Activated CD8-positive, alpha-beta memory T cell treated with anti-CD3 and anti-CD28 coated beads for 24 hours (primary cell): ENCODE measurements at places on chromosomes 5 and 9.

GRCh38 chr5:68071282-68071632, 144.3 kb upstream of the PIK3R1 start:
- no peak for DNase-seq

DNA sequence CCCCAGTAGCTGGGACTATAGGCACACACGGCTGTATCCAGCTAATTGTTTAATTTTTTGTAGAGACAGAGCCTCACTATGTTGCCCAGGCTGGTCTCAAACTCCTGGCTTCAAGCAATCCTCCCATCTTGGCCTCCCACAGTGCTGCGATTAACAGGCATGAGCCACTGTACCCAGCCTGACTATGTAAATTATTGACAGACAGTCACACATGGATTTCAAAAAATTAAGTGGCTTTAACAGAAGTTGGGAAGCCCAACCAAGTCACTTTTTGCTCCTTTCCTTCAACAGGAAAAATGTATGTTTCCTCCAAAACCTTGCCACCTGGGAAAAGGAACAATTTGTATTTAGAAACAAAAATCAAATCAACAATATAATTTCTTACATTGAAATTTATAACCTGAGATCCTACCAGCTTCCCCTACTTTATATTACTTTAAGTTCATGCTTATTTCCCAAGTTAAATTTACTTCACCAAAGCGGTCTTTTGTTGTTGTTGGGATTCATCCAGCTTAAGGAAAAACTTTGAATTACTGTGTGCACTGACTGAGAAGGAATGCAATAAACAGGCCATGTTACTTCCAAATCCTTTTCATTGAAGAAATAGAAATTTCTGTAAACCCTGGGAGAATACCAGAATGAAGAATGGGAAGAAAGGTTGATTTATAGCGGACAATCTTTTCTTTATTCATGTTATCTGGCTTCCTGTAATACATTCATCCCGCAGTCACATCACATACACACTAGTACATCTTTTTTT, 8.6 kb downstream of the PCA3 start:
- no peak for DNase-seq

GRCh38 chr9:19127871-19128500, 694 bp upstream of the PLIN2 start:
- DNase-seq = peak; percentile 79

GRCh38 chr5:141431286-141431685, 979 bp downstream of the PCDHGA12 start:
- no peak for DNase-seq

- no peak for DNase-seq
These were observed 25.7 kb upstream of the ENTREP1 start for GRCh38 chr9:69299315-69299714.

DNA sequence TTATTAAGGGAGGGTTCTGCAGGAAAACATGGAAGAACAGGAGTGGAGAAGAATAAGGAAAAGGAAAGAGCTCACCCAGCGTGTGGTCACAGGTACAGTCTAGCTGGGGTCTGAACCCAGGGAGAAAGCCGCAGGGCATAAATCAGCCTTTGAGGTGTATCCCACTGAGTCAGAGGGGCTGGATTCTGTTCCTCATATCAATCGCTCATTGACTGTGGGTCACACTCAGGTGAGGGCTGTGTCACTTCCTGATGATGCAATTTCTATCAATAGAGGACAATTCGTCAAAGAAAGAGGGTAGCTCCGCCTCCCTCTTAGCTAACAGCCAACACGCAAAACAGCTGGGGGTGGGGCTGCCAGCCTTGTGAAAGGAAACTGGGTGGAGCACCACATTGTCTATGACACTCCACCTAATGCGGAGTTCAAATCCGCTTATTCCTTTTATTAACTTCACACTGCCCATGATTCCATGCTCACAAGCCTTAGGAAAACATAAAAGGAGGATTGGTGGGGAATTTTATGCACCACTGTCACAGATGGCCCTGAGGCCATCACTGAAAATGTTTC, 176.2 kb downstream of the ICE1 start:
- no peak for DNase-seq

DNA sequence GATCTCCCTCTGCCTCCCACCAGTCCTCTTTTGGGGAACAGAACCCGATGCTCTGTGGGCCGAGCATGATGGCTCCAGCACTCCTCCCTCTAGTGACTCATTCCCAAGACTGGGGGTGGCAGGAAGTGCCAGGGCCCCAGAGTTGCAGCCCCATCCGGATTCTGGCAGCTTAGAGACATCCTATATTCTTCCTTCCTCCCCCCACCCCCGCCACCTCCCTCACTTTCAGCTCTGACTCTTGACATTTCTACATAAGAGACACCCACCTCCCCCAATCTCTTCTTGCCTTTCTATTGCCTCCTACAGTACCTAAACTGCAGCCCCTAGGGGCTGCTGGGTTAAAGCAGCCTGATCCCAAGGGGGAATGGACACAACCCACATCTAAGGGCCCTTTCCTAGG, 47.1 kb upstream of the MATR3 start:
- peak; percentile 69 for DNase-seq

DNA sequence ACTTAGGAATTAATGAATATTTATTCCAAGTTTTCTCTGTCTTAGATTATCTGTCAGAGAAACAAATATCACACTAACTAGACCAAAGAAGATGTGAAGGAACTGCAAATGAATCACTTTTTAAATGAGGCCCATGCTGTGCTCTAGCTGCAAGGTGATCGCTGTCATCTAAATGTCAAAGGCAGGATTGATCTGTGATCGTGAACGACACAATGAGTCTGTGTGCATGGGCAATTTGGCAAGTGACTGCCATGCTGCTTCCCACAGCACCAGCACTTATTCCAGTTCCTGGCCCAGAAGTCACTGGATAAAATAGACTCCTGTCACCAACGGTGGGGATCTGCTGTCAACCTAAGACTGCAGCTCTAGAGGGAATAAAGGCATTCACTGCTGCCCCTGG, 141.2 kb downstream of the TRIM36 start:
- no peak for DNase-seq

- DNase-seq = no peak
These were observed 228.9 kb upstream of the MVB12B start for GRCh38 chr9:126097679-126098078.

DNA sequence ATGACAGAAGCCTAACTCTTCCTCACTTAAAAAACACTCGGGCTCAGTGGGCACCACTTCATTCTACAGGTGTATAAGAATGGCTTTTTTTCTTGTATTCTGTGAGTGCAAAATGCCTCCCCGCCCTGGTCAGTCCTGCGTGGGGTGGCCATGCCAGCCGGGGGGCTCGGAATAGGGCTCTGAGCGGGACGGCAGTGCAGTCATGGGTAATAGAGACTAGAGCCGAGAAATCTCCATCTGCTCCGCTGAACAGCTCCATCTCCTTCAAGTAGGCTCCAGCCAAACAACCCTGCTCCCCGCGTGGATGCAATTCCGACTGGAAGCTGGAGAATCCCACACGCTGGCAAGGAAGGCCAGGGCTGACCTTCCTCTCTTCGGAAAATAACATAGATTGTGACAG, 317.0 kb upstream of the IRX4 start:
- DNase-seq = no peak

DNA sequence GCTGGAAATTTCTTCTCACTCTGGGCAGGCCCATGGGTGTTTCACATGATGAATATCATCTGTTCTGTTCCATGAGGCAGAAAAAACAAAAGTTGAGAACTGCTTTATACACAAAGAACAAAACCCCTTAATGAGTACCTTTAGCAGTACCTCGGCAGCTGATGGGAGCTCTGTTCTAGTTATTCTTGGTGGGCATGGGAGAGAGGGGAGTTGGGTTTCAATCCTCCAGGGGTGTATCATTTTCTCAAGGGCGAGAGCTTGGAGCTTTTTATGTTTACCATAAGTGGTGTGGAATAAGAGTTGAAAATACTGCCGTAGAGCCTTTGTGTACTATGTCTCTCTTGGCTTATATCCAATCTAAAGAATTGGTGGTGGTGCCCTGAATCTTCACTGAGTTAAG, 103.3 kb upstream of the ZNF608 start:
- no peak for DNase-seq

- no peak for DNase-seq
These were observed 156.4 kb upstream of the RUSC2 start for GRCh38 chr9:35333551-35333950.

DNA sequence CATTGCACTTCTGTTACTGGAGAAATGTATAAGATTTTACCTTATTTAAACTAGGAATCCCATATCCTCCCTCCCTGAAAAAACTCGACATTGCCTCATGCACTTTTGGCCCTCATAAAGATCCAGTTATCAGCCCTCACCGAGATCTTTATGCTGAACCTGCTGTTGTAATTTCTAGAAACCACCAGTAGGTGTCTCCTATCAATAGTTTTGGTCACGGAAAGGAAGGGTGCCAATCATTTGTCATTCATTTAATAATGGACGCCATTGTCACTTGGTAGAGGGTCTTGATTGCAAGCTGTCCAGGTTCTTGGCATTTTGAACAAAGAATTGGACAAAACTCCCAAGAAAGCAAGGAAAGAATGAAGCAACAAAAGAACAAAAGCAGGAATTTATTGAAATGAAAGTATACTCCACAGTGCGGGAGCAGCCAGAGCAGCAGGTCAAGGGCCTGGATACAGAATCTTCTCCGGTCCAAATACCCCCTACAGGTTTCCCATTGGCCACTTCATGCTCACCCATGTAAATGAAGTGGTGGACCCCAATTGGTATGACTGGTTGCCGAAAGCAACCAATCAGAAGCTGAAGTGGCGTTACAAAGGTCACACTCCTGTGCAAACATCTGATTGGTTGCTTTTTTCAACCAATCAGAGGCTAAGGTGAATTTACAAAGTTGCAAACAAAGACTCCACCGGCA, 524.3 kb downstream of the PSAT1 start:
- DNase-seq = no peak

DNA sequence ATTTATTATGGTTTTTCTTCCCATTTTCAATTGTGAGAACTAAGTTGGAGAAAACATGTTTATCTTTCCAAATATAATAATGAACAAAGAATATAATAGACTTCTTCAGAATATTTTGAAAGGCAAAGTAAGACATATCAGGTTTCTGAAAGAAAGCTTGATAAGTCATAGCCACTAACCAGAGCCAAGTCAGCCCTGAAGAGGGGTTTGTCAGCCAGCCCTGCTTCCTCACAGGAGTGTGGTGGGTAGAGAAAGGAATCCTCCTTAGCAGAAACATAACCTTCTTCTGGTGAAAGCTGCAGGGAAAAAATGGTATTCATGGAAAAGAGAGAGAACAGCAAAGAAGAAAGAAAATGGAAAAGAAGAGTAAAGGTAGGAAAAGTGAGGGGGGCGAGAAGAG, 93.4 kb downstream of the MPDZ start:
- DNase-seq = no peak

GRCh38 chr5:68093455-68094159, 121.9 kb upstream of the PIK3R1 start:
- DNase-seq = no peak

- no peak for DNase-seq
These were observed 190.7 kb downstream of the KCTD16 start for GRCh38 chr5:144361406-144361805.

DNA sequence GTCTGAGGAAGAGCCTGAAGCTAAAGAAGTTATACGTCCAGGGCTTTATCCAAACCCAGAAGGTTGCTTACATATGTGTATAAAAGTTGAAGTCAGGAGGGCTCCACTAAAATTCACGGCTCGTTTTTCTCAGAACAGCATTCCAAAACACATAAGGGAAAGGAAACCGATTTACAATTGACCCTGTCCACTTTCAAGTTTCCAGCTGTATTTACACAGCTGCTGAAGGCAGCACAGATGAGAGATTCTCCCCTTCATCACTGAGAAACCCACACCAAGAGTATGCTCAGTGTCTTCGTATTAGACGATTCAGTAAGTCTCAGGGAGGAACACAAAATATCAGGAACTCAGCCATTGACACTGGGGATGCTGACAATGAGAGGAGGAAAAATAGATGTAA, 5.9 kb upstream of the NREP start:
- no peak for DNase-seq

DNA sequence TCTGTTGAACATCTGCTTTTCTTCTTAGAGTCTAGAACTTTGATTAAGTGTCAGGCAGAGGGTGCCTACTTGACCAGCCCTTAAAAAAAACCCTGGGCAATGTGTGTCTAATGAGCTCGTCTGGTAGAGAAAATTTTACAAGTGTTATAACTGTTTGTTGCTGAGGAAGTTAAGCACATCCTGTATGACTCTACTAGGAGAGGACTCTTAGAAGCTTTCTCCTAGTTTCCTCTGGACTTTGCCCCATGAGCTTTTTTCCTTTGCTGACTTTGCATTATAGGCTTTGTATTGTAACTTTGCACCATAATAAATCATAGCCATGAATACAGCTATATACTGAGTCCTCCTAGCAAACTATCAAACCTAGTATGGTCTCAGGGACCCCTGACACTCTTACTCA, 39.4 kb downstream of the GNG10 start:
- DNase-seq = no peak

- DNase-seq = no peak
These were observed 102.6 kb downstream of the ERCC6L2 start for GRCh38 chr9:95978106-95978505.

- DNase-seq = no peak
These were observed 1.1 kb upstream of the NDST1 start for GRCh38 chr5:150506571-150507473.

DNA sequence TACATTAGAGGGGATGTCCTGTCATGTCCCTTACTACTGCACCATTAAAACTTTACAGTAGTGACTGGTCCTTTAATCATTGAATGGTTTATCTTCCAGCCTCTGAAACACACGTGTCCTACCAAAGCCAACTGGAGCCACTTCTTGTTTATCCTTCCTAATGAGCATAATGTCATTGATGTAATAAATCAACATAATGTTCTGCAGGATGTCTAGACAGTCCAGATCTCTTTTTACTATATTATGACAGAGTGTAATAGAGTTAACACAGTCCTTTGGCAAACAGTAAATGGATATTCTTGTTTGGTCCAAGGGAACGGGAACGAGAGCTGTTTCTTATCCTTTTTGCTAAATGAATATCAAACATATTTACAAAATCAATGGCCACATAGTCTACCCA, 88.1 kb upstream of the PTPRD start:
- DNase-seq = no peak

DNA sequence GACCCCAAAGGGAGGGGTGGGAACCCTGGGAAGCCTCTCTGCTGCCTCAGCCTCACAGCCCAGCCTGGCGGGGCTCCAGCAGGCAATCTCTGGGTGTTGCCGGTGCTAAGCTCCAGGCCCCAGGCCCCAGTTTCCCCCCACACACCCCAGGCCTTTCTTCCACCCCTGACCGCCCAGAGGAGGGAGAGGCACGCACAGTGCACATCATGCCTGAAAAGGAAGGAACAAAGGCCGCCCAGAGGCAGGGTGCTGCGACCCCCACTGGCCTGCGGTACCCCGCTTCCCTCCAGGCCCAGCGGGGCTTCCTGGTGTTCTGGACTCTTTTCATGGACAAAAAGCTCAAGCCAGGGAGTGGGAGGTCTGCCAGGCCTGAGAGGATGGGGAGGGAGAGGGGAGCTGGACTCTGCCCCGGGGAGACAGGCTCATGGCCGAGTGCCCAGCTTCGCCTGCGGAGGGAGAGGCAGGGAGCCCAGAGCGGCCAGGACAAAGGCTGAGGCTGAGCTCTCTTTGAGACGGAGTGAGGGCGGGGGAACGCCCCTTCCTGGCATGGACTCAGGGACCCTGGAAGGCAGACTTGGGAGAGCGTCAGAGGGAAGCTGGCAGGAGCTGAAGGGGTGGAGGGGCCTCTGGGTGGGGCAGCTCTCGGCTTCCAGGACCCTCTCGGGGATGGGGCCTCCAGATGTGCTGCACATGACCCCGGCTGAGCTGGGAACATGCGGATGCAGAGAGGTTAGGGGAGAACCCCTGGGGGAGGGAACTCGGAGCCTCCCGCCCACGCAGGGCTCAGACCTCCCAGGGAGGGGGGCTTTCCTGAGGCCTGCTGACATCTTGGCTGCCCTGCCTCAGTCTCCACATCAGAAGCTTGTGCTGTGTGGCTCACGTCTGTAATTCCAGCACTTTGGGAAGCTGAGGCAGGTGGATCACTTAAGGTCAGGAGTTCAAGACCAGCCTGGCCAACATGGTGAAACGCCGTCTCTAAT, 1.8 kb upstream of the ENTPD2 start:
- DNase-seq = no peak
